A549 treated with CORT108297 at 1 μM for 4 hours (cell line): ENCODE measurements at places on chromosomes 3 and 15. TPM values are rescaled to one million over a fixed set of nuclear protein-coding genes. Genes with fewer than 3 reads are reported as not detected.

Gene FBXW12
- total RNA-seq: not detected in 5 replicates

Gene PRICKLE2
- total RNA-seq: 1.9 to 2.3 TPM (median 2.0 TPM) in 5 replicates

Gene TOPAZ1
- total RNA-seq: not detected in 5 replicates

Gene SCG5
- 2.1 to 2.8 TPM (median 2.2 TPM) in 5 replicates for total RNA-seq

Gene FOXL2NB
- total RNA-seq: 0.89 to 1.6 TPM (median 1.2 TPM) in 5 replicates

Gene TRPM1
- not detected in 5 replicates for total RNA-seq

Gene TRPM7
- total RNA-seq: 22.2 to 30.2 TPM (median 23.6 TPM) in 5 replicates

Gene SUSD5
- 3.0 to 4.4 TPM (median 3.1 TPM) in 5 replicates for total RNA-seq

Gene GABRG3
- 0.12 to 0.53 TPM (median 0.30 TPM) in 5 replicates for total RNA-seq

Gene ATRIP
- 8.3 to 9.6 TPM (median 9.4 TPM) in 5 replicates for total RNA-seq

Gene SLCO2A1
- 0.01 to 0.09 TPM (median 0.02 TPM) in 5 replicates for total RNA-seq

Gene SLC2A2
- total RNA-seq: not detected in 5 replicates

Gene EFL1
- total RNA-seq: 20.2 to 28.6 TPM (median 25.6 TPM) in 5 replicates

Gene MYLK
- total RNA-seq: 13.5 to 21.9 TPM (median 16.0 TPM) in 5 replicates

Gene MCF2L2
- total RNA-seq: 0.03 to 0.38 TPM (median 0.10 TPM) in 5 replicates

Gene GNAT1
- 0.06 TPM in 1 of 5 replicates, not detected in the others for total RNA-seq

Gene CDCP1
- total RNA-seq: 10.5 to 12.8 TPM (median 12.0 TPM) in 5 replicates

Gene GOLGA8Q
- total RNA-seq: 0.07 to 0.18 TPM in 2 of 5 replicates, not detected in the others

Gene SLC24A1
- total RNA-seq: 2.5 to 4.9 TPM (median 3.9 TPM) in 5 replicates

Gene PLA2G4F
- not detected in 5 replicates for total RNA-seq

Gene SAMD7
- total RNA-seq: not detected in 5 replicates

Gene KCNAB1
- not detected in 5 replicates for total RNA-seq

Gene LRRC3B
- total RNA-seq: not detected in 5 replicates

Gene TGM5
- not detected in 5 replicates for total RNA-seq
